ENCODE measurements at places on chromosomes 11 and 22. TPM values are rescaled to one million over a fixed set of nuclear protein-coding genes. Genes with fewer than 3 reads are reported as not detected.

The GTSE1 gene
- 36.2 TPM for total RNA-seq

DNA sequence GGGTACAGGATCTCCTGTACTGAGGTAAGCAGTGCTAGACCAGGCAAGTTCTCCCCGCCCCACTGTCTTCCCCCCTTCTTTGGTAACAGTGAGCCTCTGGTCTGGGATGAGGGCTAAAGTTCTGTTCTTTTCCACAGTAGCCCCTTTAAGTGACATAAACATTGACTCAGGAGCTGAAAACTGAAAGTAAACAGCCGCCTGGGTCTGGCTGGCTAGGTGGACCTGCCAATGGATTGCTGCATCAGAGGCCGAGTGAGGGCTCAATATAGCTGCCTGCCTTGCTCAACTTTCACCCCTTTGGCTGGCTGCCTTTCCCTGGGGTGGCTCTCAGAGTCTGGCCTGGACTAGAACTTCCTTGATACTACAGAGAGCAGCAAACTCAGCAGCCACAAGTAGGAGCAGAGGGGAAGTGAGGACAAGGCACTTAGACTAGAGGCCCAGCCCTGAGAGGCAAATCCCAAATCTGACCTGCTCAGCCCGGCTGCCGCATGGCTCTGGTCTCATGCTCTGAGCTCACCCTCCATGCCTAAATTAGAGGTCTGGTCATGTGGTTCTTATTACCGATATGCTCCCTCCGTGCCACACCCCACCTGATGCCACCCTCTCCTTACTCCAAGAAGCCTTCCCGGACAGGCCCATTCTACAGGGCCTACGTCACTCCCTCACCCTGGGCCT is 9.6 kb upstream of the UCP3 start:
- H3K4me1 ChIP-seq = no peaks in the 10 kb centered on the region
- DNase-seq = no peak
- H3K36me3 ChIP-seq = no peaks in the 10 kb centered on the region
- no peaks in the 10 kb centered on the region for H3K27me3 ChIP-seq
- no peak overlapping the region for H3K4me3 ChIP-seq

DNA sequence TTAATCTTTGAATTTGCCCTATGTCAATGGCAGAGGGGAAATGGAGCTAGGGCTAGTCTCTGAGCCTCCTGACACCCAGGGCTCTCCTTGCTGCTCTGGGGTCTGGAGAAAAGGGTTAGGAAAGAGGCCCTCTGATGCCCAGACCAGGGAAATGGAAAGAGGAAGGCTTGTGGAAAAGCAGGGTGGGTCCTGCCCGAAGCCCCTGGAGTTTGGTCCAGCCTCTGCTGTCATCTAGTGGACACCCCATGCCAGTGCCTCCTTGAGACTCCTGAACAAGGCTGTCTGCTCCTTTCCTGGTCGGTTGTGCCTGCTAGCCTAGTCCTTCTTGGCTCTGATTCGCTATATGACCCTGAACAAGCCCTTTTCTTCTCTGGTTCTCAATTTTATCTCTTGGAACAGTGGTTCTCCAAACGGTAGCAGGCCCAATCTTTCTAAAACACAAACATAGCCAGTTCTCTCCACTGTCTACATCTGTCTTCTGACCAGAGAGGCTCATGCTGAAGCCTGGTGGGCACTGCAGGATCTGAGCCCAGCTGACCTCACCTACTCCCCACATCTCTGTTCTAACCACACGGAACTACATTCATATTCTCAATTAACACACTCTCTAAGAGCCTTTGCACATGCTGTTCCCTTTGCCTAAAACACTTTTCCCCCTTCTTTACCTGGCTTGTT is 8.8 kb upstream of the PLA2G3 start:
- H3K27me3 ChIP-seq = no peaks in the 10 kb centered on the region
- DNase-seq = peak; percentile 67
- H3K4me1 ChIP-seq = no peaks in the 10 kb centered on the region
- no peak overlapping the region for H3K4me3 ChIP-seq

The MPPED2 gene
- not detected for total RNA-seq

DNA sequence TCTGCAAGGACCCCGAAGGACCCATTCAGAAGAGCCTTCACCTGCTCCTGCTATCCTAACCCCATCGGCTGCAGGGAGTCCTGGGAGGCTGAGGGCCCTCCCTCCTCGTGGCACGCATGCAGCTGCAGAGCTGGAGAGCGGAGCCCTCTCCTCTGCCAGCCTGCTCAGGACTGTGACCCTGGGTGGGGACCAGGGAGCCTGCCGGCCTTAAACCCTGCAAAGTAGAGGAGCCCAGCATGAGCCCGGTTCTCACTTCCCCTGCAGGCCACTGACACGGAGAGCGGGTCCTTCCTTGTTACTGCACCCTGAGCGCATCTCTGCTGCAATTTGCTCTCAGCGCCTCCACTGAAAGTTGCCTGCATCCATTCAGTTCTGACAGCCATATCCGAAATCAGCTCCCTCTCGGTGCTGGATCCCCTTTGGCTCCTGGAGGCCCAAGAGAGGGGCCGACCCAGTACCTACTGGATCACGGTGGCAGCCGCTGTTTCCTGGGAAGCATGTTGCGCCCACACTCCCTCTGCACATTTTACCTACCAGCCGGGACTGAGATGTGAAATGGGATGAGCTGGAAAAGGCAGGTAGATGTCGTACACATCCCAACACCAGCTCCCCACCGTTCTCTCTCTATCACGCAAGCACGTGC is 312.1 kb downstream of the NTM start:
- H3K27me3 ChIP-seq = peaks cover 3% of the 10 kb centered on the region
- no peaks in the 10 kb centered on the region for H3K36me3 ChIP-seq
- no peak overlapping the region for H3K4me3 ChIP-seq
- H3K4me1 ChIP-seq = no peaks in the 10 kb centered on the region
- no peak for DNase-seq

DNA sequence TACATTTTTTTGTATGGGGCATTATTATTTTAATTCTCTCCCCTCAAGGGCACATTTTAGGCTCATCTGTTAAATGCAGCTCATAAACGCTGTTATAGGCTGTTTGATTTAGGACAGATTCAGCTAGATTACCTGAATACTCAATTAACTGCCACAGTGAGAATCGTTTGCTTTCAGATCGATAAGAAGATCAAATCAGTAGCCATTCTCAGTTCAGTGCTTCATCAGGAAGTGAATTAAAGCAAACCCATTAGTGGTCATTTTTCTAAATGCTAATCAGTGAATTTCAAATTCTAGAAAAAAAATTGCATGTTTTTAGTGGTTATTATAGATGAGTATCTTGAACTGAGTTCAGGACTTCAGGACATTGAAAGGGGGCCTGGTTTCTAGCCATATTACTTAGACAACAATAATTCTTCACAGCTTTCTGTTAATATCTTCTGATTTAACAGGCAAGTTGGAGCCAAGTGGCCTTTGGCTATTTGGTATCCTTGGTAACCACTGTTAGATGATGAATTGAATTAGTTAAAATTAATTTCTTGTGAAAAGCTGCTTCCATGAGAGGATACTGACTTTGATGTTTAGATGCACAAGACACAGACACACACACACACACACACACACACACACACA is 18.6 kb downstream of the SYT9 start:
- H3K27me3 ChIP-seq = no peaks in the 10 kb centered on the region
- H3K4me3 ChIP-seq = no peak overlapping the region
- no peak for DNase-seq
- H3K36me3 ChIP-seq = no peaks in the 10 kb centered on the region

- H3K27me3 ChIP-seq = peaks cover 3% of the 10 kb centered on the region
- no peak overlapping the region for H3K27ac ChIP-seq
- DNase-seq = no peak
- H3K4me3 ChIP-seq = no peak overlapping the region
- no peaks in the 10 kb centered on the region for H3K36me3 ChIP-seq
Observed at GRCh38 chr11:59226396-59226795, 13.7 kb upstream of the MPEG1 start.

DNA sequence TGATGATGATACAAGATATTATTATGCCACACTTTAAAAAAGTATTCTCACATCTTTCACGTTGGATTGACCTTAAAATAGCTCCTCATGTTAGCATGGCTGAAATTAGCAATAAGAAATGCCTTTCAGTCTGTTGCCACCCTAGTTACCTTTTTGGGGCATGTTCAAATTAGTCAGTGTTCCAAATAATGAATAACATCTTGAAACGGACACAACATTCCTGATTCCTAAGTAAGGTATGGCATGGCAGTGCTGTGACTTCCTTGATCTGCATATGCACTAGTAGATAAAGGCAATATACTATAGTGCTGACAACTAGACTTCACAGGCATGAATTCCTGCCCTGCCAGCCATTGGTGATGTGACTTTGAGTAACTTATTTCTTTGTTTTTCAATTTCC is 914.5 kb downstream of the METTL15 start:
- no peak for DNase-seq
- H3K27me3 ChIP-seq = no peaks in the 10 kb centered on the region
- H3K4me3 ChIP-seq = no peak overlapping the region
- H3K27ac ChIP-seq = no peak overlapping the region
- no peaks in the 10 kb centered on the region for H3K36me3 ChIP-seq

GRCh38 chr22:49274754-49275380 is 552.8 kb downstream of the BRD1 start:
- H3K4me1 ChIP-seq = no peaks in the 10 kb centered on the region
- no peak for DNase-seq
- no peak overlapping the region for H3K27ac ChIP-seq
- no peak overlapping the region for H3K4me3 ChIP-seq
- H3K36me3 ChIP-seq = no peaks in the 10 kb centered on the region

GRCh38 chr11:36605221-36606216 is 7.5 kb upstream of the RAG2 start:
- no peak overlapping the region for H3K4me3 ChIP-seq
- H3K27me3 ChIP-seq = no peaks in the 10 kb centered on the region
- H3K27ac ChIP-seq = no peak overlapping the region
- H3K4me1 ChIP-seq = no peaks in the 10 kb centered on the region

The REXO2 gene
- 111 TPM for total RNA-seq

GRCh38 chr11:119828819-119829218 is 99.8 kb upstream of the NECTIN1 start:
- no peaks in the 10 kb centered on the region for H3K36me3 ChIP-seq
- no peak overlapping the region for H3K4me3 ChIP-seq
- H3K27me3 ChIP-seq = peaks cover 8% of the 10 kb centered on the region
- no peaks in the 10 kb centered on the region for H3K4me1 ChIP-seq
- no peak for DNase-seq

The POTEH gene
- total RNA-seq = not detected

GRCh38 chr11:103398829-103399228 is 289.6 kb downstream of the DYNC2H1 start:
- no peak overlapping the region for H3K27ac ChIP-seq
- no peak overlapping the region for H3K4me3 ChIP-seq
- no peaks in the 10 kb centered on the region for H3K27me3 ChIP-seq
- no peaks in the 10 kb centered on the region for H3K4me1 ChIP-seq
- no peaks in the 10 kb centered on the region for H3K36me3 ChIP-seq

- DNase-seq = no peak
- H3K4me3 ChIP-seq = no peak overlapping the region
- no peaks in the 10 kb centered on the region for H3K27me3 ChIP-seq
- H3K27ac ChIP-seq = no peak overlapping the region
Observed at GRCh38 chr22:20569059-20570058, 61.9 kb downstream of the MED15 start.

DNA sequence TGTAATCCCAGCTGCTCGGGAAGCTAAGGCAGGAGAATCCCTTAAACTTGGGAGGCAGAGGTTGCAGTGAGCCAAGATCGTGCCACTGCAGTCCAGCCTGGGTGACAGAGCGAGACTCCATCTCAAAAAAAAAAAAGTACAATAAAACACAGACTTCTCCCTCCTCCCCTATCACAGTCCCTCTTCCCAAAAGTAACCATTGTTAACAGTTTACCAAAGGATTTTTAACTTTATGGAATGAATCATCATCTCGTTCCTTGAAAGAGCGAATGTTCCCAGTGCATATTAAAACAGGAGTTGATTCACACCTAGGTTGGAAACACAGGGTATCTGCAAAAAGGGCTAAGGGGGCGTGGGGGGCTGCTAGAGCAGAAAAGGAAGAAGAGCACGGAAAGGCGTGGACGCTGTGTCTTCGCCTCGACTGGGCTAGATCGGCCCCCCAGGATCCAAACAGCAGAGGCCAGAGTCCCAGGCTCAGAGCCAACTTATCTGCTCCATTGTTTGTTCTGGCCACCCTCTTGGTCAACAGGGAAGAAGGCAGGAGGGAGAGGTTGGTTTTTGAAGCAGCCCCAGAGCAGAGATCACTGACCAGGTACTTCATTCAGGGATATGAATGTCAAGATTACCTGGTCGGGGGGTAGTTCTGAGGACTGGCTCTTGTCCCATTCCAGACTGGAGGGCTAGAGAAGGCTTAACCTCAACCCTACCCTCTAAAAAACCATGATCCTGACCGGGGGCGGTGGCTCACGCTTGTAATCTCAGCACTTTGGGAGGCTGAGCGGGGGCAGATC is 2.1 kb upstream of the AHNAK start:
- H3K36me3 ChIP-seq = peaks cover 6% of the 10 kb centered on the region
- no peaks in the 10 kb centered on the region for H3K27me3 ChIP-seq
- H3K4me1 ChIP-seq = peaks cover 46% of the 10 kb centered on the region

The CD6 gene
- 1.1 TPM for total RNA-seq

- no peak for DNase-seq
- peak overlapping the region; percentile 89 for H3K4me3 ChIP-seq
- no peaks in the 10 kb centered on the region for H3K36me3 ChIP-seq
- peaks cover 27% of the 10 kb centered on the region for H3K4me1 ChIP-seq
- H3K27ac ChIP-seq = peak overlapping the region; percentile 72
Observed at GRCh38 chr11:78189851-78190250, 1.1 kb downstream of the USP35 start.

DNA sequence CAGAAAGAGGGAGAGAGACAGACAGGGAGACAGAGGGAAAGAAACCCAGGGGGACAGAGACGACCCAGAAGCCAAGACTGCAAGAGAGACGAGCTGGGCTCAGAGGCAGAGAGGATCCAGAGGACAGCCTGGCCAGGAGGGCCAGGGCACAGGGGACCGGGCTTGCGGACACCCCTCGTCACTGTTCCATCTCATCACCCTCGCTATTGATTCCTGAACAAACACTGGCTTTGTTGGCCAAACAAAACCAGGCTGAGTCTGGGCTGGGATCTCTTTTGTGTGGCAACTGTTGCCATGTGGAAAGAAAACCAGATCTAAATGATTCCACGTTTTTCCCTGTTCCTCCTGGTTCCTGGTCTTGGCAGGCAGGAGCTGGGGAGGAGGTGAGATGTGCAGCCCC is 339.4 kb downstream of the MN1 start:
- H3K4me3 ChIP-seq = no peak overlapping the region
- DNase-seq = no peak
- no peaks in the 10 kb centered on the region for H3K36me3 ChIP-seq
- no peak overlapping the region for H3K27ac ChIP-seq
- no peaks in the 10 kb centered on the region for H3K27me3 ChIP-seq
- no peaks in the 10 kb centered on the region for H3K4me1 ChIP-seq

The WBP2NL gene
- total RNA-seq = 0.44 TPM

DNA sequence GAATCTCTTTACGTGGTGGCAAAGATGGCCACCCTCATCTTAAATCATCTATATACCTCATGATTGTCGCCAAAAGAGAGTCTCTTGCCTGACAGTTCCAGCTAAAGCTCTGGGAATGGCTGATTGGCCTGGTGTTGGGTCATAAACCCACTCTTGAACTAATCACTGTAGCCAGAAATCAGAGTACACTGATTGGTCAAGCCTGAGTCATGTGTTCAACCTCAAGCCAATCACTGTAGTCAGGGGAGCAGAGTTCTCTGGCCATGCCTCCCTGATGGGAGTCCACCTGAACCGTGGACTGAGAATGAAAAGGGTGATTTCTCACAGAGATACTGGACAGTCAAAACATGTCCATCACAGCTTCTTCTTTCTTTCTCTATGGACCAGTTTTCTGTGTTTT is 45.8 kb downstream of the RCN1 start:
- DNase-seq = no peak
- H3K4me1 ChIP-seq = no peaks in the 10 kb centered on the region
- no peak overlapping the region for H3K27ac ChIP-seq
- H3K4me3 ChIP-seq = no peak overlapping the region
- peaks cover 4% of the 10 kb centered on the region for H3K27me3 ChIP-seq

GRCh38 chr11:66314561-66315497 is 2.0 kb downstream of the CD248 start:
- no peak overlapping the region for H3K4me3 ChIP-seq
- H3K27me3 ChIP-seq = no peaks in the 10 kb centered on the region
- H3K36me3 ChIP-seq = no peaks in the 10 kb centered on the region

The SLC22A25 gene
- total RNA-seq = not detected
